Kidney (tissue), 22 donors: ENCODE measurements at places on chromosomes 1 and 21.

DNA sequence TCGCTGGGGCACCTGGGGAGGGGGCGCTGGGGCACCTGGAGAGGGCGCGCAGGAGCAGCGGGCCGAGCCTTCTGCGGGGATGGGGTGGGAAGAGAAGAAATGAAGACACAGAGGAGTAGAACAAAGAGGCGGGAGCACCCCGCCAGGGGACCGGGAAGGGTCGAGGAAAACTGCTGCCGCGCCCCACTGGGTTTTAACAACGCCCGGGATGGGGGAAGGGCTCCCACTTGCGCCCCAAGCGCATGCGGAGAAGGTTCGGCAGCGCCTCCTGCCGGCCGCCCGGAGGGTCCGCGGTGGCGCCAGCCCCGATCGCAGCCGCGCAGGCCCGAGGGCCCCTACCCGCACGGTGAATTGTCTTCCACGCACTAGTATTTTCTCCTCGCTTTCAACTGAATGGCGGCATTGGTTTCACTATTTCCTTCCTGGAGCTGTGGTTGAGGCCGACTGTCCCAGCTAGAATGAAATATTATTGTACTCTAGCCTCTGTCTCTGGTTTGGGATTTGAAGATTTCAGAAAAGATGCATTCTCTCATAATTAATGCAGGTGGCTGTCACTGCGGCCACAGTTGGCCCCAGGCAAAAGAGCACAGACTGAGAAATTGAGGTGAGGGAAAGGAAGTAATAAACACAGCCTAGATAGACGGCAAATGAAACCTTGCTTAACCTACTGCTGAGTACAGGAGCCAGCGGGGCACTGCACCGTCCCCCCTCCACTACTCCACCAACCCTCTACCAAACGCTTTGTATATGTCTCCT lies 57.3 kb downstream of the MAB21L3 start:
- DNase-seq = peak; percentile 93

- no peak for DNase-seq
These were observed 433.2 kb downstream of the USP25 start for GRCh38 chr21:16162953-16163352.

DNA sequence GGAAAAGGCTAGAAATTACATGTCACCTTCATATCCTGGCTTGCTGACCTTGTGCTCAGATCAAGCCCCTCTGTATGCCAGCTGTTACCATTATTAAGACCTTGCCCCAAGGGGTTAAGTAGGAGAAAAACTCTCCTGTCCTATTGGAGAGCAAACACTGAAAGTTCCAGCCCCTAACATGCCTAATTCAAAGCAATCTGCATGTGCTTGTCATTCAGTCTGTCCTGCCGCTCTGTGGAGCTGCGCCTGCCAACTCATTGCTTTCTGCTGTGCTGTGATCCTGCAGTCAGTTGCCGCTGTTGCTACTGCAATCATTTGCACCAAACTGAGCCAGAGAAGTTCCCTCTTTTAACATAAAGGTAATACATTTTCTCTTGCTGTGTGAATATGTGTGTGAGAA lies 113.4 kb downstream of the DISP1 start:
- peak; percentile 76 for DNase-seq

GRCh38 chr1:207901041-207901653 lies 9.8 kb downstream of the CD34 start:
- no peak for DNase-seq

DNA sequence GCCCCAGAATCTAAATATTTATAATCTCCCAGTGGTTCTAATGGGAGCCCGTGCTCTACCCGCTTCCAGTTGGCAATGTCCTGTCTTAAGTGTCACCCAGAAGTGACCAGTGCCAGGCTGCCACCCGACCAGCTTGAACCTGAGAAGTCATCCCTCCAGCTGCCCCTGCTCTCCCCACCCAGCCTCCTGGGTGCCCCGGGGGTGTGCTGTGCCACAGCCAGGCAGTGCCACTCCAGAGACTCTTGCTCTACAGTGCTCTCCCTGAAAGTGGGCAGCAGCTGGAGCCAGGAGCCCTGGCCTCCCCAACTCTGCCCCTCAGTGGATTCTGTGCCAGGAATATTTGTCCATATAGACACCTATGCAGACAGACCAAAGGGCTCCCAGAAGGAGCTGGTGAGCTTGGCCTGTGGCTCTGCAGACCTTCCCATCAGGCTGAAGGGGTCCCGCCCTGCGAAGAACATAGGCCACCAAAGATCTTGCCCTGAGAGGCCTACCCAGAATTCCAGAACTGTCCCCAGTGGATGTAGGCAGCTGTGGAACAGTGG lies 9.0 kb upstream of the EPS8L3 start:
- no peak for DNase-seq

GRCh38 chr1:29640428-29640785 lies 404.1 kb downstream of the PTPRU start:
- DNase-seq = no peak

DNA sequence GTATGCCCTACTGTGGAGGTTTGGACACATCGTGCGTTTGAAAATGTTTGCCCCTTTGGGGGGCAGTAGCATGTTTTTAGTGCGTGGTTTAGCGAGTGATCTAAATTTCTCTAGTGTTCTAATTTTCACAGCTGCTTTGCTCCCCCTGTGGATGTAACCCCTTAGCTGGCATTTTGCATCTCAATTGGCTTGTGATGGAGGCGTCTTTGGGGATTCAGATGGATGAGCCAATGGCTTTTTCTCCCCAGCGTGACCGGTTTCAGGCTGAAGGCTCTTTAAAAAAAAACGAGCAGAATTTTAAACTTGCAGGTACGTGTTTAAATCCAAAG lies 836 bp downstream of the CDC7 start:
- no peak for DNase-seq
